EL (cell line): ENCODE measurements at places on chromosomes 7 and 10.

GRCh38 chr10:132590752-132591121 is 53.1 kb downstream of the INPP5A start:
- DNase-seq: no peak

- DNase-seq: peak; percentile 20
These were observed 608 bp downstream of the ACHE start for GRCh38 chr7:100894860-100895700.

DNA sequence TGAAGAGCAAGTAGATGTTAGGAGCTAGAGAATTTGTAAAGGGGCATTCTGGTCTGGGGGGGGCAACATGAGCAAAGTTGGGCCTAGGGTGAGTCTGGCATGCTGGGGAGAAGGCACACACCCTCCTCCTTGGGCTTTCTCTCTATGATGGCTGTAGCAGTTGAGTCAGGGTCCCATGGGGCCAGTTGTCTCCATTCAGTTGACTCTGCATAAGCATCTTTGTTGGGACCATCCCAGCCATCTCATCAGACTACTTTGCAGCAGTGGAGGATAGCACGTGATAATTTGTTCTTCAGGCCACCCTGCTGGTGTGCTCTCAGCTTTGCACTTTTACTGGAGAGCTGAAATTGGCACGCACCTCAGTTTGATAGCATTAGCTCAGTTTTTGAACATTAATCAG is 55.2 kb downstream of the LRMDA start:
- DNase-seq: no peak

DNA sequence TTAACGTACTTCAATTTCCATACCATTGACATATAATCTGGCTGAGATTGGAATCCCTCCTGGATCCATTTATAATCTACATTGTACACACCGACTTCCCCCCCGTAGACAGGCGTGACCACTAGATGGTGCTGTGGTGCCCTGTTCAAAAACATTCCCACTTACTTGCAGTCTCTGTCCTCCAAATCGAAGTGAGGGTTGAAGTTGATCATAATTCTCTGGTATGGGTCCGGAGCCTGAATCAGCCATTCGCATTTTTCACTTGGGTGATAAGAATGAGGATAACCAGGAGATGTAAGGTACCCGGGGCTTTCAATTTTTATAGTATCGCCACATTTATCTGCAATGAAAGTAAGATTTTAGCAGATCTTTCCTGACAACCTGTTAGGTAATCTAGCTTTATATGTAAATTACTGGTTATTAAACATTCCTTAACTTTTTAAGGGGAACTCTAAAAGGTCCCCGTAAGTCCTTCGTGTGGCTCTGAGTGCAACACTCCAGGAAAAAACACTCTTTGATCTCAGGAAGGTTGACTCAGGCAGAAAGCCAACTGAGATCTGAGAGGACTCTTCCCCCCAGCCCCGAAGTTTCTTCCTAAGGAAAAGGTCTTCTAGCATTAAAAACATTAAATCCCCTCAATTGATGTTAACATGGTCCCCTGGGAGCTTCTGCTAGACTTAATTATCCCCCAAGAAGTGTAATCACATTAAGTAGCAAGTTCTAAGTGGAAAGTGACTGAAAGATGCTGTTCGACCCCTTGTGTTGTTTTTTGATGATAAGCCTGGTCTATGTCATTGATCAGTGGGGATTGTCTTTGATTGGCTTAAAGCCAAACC is 3.7 kb downstream of the NRP1 start:
- DNase-seq: peak; percentile 92

- DNase-seq: peak; percentile 38
These were observed 38.0 kb upstream of the TARP start for GRCh38 chr7:38311329-38311937.

DNA sequence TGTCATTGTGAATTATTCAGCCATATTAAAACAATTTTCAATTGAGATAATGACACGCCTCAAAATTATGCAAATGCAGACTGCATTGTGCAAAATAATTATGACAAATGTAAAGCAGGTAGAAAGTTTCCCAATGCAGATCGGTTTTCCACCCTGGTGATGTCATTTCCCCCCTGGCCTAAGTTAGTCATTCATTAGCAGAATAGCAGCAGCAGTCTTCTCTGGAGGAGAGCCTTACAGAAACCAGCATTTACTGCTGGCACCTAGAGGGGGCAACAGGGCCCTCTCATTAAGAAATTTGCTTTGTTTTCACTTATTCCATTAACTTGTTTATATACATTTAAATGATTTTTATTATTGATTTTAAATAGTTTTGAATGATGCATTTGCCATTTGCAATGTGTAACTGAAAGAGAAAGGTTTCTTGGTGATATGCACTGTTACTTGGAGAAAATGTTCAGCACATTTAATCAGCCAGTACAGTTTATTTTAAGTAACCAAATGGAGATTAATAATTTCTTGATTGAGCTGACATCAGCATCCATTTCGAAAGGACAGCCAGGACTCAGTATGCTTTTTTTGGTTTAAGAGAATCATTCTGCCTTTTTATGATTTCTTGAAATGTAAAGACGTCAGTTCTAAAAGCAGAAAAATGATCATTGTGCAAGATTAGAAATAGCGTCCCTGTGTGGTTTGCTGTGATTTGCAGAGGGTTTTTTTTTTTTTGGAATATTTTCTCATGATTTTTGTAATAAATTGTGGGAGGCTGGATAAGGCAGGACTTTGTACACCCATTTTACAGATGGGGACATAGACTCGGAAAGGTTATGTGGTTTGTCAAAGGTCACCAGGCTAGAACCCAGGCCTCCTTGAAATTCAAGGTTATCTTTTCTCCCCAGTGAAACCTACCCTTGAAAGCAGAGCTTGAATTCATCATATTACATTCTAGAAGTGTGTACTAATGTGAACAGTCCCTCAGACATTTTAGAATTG is 3.5 kb downstream of the ARID5B start:
- DNase-seq: peak; percentile 87

- DNase-seq: no peak
These were observed 8.4 kb upstream of the R3HCC1L start for GRCh38 chr10:98125940-98126631.

- no peak for DNase-seq
These were observed 141.1 kb downstream of the DIP2C start for GRCh38 chr10:548238-548901.

GRCh38 chr10:42875798-42876341 is 93.3 kb downstream of the BMS1 start:
- peak; percentile 42 for DNase-seq

GRCh38 chr7:158751751-158752150 is 47.1 kb upstream of the NCAPG2 start:
- DNase-seq: no peak

DNA sequence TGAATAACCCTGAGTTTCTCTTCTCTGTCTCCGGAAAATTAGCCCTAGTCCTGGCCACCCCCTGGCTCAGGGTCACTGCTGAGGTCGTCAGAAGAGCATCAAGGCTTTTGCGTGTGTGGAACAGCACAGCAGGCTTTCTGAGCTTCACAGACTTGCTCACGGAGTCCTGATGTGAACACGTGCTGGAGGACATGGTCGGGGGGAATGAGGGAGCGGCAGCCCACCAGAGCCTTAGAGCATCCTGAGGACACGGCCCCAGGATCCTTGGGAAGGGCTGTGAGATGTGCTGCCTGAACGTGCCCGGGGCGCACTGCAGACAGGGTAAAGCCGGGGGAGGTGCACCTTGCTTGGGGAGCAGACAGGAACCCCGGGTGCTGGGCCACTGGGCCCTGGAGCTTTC is 28.8 kb downstream of the TMEM120A start:
- DNase-seq: no peak

- no peak for DNase-seq
These were observed 91.1 kb upstream of the PDGFA start for GRCh38 chr7:610531-611280.

DNA sequence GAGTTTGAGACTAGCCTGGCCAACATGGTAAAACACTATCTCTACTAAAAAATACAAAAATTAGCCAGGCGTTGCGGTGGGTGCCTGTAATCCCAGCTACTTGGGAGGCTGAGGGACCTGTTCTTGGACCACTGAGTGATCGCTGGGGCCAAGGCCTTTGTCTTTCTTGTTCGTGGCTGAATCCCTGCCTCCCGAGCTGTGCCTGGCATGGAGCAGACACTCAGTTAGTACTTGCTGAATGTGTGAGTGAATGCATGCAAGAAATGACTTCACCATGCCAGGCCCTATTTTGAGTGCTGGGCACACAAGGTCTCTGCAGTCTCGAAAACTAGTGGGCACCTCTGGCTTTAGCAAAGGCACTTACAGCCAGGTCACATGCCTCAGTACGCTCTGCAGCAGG is 85.1 kb downstream of the HIP1 start:
- no peak for DNase-seq

DNA sequence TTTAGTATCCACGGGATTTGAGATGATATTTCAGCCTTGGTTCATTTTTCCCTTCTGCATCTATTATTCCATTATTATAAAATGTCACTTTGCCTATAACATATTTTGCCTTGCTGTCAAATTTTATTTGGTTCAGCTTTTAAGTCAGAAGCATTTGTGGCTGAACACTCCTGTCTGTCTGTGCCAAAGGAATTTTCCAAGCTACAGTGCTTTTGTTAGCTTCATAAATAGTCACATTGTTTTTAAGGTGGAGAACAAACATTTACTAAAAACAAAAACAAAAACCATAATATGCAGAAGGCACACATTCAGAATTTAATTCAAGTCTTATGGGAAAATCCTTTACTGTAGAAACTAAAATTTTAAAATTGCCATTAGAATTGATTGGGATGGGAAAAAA is 33.8 kb upstream of the ELMO1 start:
- no peak for DNase-seq

DNA sequence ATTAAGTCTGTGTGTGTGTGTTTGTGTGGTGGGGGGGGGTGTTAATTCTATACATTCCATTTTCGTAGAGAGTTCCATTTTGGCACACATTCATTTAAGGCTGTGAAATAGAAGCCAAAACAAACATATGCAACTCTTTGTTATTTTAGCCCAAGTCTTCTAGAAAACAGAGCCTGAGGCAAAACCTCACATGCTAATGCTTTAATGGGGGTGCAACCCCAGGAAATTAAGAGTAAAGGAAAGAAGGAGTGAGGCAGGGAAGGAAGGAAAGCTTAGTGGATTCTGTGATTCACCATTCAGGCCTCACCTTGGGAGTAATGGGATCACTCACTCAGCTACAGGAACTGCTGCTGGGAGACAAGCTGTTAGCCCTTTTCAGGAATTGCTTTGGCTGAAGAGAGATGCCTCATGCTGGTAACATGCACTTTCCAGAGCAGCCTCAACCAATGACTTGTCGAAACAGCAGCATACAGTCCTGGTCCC is 73.0 kb upstream of the CTTNBP2 start:
- no peak for DNase-seq

DNA sequence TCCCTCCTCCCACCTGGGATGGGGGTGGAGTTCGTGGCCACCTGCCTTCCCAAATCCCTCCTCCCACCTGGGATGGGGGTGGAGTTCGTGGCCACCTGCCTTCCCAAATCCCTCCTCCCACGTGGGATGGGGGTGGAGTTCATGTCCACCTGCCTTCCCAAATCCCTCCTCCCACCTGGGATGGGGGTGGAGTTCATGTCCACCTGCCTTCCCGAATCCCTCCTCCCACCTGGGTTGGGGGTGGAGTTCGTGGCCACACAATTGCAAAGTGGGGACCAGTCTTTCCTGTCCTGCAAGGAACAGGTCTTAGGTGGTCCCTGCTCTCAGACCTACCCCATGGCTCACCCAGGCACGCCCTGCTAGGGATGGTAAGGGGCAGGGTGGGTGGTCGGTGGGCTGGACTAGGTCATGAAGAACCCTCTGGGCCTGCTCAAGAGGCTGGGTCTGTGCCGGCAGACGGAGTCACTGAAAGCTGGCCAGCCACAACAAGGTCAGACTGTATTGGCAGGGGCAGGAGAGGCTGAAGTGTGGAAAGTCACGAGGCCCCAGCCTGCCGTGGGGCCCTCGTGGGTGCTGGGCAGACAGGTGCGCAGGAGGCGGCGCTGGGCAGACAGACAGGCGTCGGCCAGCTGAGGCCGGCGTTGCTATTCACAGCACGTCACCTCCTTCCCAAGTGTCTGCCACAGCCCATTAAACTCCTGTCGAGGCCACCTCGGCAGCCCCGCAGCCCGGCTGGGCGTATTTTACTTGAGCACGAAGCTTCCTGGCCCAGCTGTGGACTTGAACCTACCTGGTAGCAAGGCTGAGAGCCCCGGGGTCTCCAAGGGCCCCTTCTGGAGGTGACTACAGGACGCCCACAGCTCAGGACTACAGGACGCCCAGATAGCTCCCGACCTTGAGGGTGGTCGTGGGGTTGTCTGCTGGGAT is 4.1 kb downstream of the KNDC1 start:
- no peak for DNase-seq

DNA sequence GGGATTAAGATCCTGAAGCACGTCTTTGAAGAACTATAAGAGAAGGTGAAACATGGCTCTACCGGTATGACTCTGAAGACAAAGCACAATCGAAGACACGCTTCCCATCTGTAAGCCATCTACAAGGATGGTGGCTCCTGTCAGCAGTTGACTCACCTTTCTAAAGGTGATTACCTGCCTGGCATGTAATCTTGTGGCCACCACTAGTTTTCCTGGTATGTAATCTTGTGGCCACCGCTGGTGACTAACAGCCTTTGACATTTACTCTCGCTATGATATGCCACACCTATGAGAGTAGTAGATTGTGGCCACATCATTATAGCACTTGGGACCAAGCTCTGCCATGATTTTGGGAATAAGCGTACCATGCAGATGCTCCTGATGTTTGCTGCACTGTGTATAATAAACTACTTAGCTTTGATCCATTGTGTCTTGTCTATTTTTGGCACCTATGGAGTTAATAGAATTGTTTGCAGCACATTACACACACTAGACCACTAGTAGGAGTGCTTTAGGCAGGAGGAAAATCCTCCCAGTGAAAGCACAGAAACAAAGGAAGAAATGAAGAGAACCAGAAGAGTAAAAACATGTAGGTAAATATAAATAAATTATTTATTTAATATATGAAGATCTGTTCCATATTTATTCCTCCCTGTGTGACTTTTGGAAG is 59.8 kb downstream of the VAX1 start:
- no peak for DNase-seq

DNA sequence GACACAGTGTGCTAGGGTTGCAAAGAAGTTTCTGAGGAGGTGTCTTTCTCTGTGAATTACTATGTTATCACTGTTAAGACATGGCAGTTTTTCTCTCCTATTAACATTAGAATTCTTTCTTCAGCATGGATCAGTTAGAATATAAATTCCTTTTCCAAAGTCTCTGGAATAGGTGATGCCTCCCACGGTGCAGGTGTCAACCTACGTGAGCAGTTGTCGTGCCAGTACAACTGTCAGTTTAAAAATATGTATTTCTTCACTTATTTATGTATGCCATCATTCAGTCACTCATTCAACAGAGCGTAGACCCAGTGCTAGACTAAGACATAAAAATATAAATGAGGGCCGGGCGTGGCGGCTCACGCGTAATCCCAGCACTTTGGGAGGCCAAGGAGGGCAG is 83.5 kb downstream of the TACC2 start:
- DNase-seq: no peak

GRCh38 chr10:118818621-118819221 is 64.0 kb upstream of the CACUL1 start:
- no peak for DNase-seq
